Chondrocyte (in vitro differentiated cells): ENCODE measurements at places on chromosomes 11 and 22. TPM values are rescaled to one million over a fixed set of nuclear protein-coding genes. Genes with fewer than 3 reads are reported as not detected.

FAT3 gene
- total RNA-seq, result 21.3 to 27.7 TPM (median 21.9 TPM) in 3 replicates

YPEL1 gene
- 2.6 to 6.0 TPM (median 5.4 TPM) in 3 replicates for total RNA-seq

INPPL1 gene
- 214 to 226 TPM (median 224 TPM) in 3 replicates for total RNA-seq

DNA sequence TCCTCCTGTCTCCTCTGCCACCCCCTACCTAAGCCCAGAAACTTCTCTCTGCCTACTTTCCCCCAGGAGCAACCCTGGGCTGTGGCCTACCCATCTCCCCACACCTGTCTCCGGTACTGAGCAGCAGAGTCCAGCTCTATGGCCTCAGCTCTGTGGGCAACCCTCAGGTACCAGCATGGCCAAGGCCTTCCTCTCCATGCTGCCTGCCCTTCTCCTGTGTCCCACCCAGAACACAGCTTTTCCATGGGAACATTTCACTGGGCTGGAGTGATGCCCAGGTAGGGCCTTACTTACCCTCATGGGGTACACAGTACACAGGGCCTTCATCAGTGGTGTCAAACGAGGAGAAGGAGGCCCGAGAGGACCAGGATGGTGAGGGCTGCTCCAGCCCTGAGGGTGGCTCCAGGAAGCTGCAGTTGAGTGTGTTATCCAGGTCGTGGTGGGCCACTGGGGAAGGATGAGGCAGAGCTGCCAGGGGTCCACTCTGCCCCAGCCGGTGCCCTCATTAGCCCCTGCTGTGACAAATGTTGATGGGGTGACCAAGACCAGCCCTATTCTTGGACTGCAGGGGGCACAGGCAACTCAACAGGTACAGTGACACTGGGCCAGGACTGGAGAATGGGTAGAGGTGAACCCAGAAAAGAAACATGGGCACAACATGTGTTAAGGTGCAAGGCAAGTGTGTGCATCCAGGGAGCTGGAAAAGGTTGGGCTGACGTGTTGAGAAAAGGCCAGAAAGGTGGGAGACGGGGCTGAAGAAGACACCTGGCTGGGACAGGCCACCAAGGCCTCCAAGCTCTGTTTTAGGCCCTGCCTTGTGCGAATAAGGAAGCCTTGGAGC, 10.3 kb downstream of the SCARF2 start:
- peaks cover 16% of the 10 kb centered on the region for H3K36me3 ChIP-seq
- no peak overlapping the region for H3K4me3 ChIP-seq
- H3K27ac ChIP-seq, result no peak overlapping the region

PACS1 gene
- 74.4 to 90.7 TPM (median 85.7 TPM) in 3 replicates for total RNA-seq

CARS1 gene
- 49.3 to 106 TPM (median 101 TPM) in 3 replicates for total RNA-seq

DNA sequence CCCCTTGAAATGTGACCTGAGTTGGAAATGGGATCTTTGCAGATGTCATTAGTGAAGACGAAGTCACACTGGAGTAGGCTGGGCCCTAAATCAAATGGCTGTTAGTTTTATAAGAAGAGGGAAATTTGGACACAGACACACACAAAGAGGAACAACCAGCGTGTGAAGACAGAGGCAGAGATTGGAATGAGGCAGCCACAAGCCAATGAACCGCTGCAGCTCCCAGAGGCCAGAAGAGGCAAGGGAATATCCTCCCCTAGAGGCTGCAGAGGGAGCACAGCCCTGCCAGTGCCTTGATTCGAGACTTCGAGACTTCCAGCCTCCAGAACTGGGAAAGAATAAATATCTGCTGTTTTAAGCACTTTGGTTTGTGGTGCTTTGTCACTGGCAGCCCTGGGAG, 484.5 kb downstream of the MN1 start:
- H3K4me3 ChIP-seq, result no peak overlapping the region
- DNase-seq, result no peak
- no peak overlapping the region for H3K27ac ChIP-seq
- H3K27me3 ChIP-seq, result no peaks in the 10 kb centered on the region
- H3K36me3 ChIP-seq, result peaks cover 2% of the 10 kb centered on the region
- H3K4me1 ChIP-seq, result peaks cover 30% of the 10 kb centered on the region

KRTAP5-9 gene
- 0.20 to 0.36 TPM in 2 of 3 replicates, not detected in the other for total RNA-seq

CEP126 gene
- 3.8 to 18.0 TPM (median 4.1 TPM) in 3 replicates for total RNA-seq

DNA sequence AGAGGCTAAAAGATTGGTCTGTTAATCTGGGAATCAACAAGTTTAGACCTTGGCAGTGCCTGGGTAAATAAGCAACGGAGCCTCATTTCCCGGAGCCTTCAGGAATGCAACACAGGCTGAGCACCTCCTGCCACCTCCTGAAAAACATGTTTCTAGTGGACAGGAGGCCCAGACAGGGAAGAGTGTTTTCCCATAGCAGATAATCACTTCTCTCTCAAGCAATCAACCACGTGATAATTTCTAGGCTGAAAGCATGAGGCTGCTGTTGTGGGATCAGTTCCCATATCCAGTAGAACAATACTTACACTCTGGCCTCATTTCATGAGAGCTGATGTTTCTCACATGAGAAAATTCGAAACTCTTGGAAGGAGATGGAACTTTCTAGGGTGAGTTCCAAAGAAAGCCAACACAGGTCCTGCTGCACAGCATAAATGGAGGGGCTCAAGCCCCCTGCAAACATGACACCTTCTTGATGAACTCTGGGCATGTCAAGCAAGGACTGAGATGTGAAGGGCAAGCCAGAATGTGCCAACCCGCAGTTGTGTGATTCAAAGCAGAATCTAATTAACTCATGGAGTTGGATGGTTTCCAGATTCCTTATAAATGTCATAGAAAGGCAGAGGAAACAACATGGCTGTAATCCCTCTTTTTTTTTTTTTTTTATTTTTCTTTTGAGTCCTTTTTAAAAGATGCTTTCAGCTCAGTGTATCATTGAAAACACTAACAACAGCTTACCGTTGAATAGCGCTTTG, 228.5 kb upstream of the SESN3 start:
- no peak overlapping the region for H3K27ac ChIP-seq
- no peaks in the 10 kb centered on the region for H3K27me3 ChIP-seq
- DNase-seq, result no peak

DNA sequence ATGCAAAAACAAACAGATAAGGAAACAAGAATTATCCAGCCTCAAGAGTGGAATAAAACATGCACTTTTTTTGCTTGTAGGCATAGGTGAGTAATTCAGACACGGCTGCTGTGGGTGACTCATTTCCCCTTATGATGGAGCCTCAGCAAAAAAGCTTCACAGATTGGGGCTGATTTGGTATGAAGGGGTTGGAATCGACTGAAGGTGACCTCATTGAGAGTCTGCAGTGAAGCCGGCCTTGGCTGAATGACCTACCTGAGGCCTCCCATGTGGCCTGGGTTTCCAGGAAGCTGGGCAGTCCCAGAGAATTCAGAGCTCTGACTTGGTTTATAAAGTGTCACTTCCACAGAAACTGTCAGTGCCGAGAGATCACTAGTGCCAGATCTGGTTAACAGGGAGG, 34.2 kb upstream of the VPREB1 start:
- no peak overlapping the region for H3K27ac ChIP-seq
- no peak for DNase-seq
- no peak overlapping the region for H3K4me3 ChIP-seq
- H3K36me3 ChIP-seq, result no peaks in the 10 kb centered on the region
- peaks cover 51% of the 10 kb centered on the region for H3K27me3 ChIP-seq
